CD8-positive, alpha-beta memory T cell (primary cell): ENCODE measurements at places on chromosomes 16 and 17. TPM values are rescaled to one million over a fixed set of nuclear protein-coding genes. Genes with fewer than 3 reads are reported as not detected.

LITAFD gene
- not detected for total RNA-seq

GRCh38 chr16:26791169-26791568 is 275.6 kb upstream of the C16orf82 start:
- DNase-seq = no peak

PMFBP1 gene
- 0.15 TPM for total RNA-seq

SEZ6L2 gene
- 0.15 TPM for total RNA-seq

DNA sequence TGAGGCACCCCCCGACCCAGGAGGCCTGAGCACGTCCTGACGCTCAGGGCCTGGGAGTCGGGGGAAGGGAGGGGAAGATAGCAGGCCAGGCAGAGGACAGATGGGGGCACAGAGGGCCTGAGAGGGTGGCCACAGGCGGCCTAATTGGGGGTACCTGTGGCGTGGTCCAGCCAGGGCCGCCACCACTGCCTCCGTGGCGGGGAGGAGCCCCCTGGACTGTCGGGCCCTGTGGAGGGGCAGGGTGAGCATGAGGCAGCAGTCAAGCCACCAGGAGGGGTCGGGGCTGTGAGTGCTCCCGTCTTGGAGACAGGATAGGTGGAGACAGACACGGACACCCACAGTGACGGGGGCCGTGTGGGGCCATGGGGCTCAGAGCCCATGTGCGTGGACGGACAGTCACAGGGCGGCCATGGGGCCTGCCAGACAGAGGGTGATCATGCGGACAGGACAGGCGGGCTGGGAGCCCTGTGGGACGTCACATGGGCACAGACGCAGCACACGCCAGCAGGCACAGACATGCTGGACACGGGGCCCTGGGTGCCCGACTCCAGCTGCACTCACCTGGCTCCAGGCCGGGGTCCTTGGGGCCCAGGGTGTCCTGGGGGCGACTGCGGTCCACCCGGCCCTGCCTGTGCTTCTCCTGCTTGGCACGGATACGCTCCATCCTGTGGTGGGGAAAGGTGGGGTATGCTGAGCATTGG is 18.7 kb downstream of the CTU2 start:
- DNase-seq = no peak

MT4 gene
- total RNA-seq = not detected

DNA sequence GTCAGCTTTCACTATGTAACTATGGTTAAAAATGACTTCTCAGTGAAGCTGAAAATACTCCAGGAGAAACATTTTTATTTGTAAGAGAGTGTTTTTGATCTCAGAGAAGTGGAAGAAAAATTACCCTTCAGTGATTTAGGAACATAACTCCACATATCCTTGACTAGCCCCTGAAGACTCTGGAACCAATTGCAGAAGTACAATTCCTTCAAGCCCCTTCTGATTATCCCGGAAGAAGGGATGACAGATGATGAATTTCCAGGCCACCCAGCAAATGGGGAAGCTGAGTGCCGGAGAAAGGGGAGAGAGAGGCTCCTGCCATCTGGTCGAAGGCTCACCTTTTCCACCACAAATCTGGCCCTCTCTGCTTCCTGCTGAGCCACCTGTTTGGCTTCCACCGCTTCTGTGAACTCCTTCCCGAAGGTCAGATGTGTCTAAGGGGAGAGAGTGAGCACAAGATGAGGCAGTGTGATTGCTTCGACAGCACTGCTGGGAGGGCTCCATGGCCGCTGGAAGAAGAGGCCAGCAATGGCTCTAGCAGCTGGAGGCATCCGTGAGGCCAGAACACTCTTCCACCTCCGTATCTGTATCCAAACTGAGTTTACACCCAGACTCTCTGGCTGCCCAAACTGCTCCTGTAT is 8.1 kb downstream of the PHB1 start:
- no peak for DNase-seq

KIF18B gene
- 28.3 TPM for total RNA-seq

DNA sequence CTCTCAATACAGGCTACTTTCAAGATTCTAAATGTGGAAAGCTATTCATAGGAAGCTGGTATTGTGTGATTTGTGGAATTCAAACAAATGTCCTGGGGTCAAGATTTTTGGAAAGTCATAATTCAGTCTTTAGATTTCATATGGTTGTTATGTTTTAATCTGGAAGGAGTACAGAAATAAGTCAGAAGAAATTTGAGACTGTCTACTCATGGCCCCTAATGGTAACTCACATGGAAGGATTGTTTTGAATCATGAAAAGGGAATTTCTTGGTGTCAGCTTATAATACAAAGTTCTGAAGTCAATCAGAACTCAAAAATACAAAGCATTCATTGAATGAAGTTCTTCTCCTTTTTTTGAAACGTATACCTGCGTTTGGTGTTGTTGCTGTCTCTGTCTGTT is 3.1 kb downstream of the KCNJ2 start:
- DNase-seq = no peak

DNA sequence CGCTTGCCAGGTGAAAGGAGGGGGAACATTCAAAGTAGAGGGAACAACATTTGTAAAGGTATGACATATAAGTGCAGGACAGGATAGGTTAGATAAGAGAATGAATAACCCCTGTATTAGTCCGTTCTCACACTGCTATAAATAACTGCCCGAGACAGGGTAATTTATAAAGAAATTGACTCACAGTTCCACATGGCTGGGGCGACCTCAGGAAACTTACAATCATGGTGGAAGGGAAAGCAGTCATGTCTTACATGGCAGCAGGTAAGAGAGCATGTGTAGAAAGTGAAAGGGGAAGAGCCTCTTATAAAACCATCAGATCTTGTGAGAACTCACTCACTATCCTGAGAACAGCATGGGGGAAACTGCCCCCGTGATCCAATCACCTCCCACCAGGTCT is 223.8 kb downstream of the SOX9 start:
- DNase-seq = no peak

KCNH4 gene
- total RNA-seq = 1.5 TPM

GRCh38 chr16:16059895-16060590 is 110.6 kb downstream of the ABCC1 start:
- no peak for DNase-seq

CX3CL1 gene
- total RNA-seq = not detected

GLIS2 gene
- total RNA-seq = 0.13 TPM

CDH11 gene
- total RNA-seq = not detected

KRT31 gene
- total RNA-seq = not detected

SLC16A13 gene
- total RNA-seq = 8.1 TPM

DNA sequence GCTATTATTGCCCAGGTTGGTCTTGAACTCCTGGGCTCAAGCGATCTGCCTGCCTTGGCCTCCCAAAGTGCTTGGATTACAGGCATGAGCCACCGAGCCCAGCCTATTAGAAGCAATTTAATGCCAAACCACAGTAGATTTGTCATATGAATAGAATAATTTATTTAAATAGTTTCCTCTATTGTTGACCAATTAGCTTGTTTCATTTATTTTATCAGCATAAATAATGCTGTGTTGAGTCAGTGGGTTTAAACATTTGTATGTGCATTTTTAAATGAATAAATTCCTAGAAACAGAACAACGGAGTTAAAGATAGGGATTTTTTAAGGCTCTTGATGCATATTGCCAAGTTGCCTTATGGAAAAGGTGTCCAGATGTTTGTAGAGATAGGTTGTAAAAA is 26.7 kb downstream of the FTO start:
- no peak for DNase-seq

GRCh38 chr16:24297375-24297774 is 41.2 kb downstream of the CACNG3 start:
- DNase-seq = no peak

RAB26 gene
- 0.55 TPM for total RNA-seq

- no peak for DNase-seq
These were observed 27.1 kb upstream of the IL21R start for GRCh38 chr16:27374804-27375425.

- no peak for DNase-seq
These were observed 25.0 kb upstream of the C16orf78 start for GRCh38 chr16:49348408-49349176.

TVP23A gene
- not detected for total RNA-seq

DNA sequence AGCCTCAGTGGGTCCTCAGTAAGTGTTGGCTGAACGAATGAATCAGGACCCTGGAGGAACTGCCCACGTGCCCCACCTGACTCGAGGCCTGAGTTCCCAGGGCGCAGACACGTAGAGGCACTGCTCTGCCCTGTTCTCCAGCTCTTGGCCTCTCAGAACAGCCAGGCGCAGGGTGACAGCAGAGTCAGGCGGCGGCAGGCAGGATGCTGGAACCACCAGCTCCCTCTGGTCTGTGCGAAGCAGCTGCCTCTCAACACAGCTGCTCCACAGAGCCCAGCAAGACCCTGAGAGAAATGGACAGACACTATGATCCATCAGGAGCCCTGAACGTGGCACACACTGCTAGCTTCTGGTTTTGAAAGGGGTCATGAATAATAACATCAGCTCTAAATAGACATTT is 53.1 kb upstream of the BCO1 start:
- no peak for DNase-seq

GRCh38 chr17:48037838-48038323 is 284 bp upstream of the COPZ2 start:
- DNase-seq = no peak

DNA sequence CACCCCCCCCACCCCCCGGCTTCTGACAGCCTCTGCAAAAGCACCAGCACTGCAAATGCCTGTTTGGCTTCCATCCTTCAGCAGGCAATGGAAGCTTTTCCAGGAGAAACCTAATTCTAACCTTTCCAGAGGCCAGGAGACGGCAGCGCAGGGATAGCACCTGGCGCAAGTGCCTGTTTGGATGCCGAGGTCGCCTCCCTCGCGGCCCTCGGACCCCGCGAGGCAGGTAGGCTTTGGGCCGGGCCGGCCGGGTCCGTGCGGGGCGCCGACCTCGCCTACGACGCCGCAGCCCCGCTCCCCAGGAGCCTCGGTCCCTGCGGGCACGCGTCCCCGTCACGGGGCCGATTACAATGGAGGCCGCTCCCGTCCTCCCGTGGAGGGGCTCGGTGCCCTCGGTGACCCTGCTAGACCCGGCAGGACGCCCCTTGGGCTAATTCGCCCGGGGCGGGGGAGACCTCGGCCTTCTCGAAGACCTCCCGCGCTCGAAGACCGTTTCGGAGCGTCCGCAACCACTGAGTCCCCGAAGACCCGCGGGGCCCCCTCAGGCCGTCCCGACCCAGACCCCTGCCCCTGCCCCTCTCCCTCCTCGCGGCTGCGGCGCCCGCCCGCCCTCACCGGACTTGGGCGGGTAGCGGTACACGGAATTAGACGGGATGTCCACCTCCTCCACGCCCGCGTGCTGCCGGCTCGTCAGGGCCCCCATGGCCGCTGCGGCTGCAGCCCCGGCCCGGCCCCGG is 587 bp downstream of the RNF157 start:
- no peak for DNase-seq

UBALD2 gene
- 133 TPM for total RNA-seq

DNA sequence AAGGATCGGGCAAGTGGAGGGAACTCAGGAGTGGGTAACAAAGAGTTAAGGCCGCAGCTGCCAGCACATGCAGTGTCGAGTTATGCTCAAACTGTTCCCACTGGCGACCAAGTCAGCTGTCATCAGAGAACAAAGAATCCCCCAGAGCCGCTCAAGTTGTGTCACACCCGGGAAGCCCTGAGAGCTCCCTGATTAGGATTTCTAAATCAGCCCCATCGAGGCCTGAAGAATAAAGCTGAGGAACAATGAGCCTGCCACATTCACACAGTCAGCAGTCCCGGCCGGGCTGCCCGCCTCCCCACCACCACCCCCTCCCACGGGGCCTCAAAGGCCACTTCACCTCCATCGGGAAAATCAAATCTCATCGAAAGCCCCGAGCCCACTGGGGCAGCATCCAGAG is 84.5 kb downstream of the SOX9 start:
- no peak for DNase-seq

CASKIN2 gene
- 6.9 TPM for total RNA-seq

DNA sequence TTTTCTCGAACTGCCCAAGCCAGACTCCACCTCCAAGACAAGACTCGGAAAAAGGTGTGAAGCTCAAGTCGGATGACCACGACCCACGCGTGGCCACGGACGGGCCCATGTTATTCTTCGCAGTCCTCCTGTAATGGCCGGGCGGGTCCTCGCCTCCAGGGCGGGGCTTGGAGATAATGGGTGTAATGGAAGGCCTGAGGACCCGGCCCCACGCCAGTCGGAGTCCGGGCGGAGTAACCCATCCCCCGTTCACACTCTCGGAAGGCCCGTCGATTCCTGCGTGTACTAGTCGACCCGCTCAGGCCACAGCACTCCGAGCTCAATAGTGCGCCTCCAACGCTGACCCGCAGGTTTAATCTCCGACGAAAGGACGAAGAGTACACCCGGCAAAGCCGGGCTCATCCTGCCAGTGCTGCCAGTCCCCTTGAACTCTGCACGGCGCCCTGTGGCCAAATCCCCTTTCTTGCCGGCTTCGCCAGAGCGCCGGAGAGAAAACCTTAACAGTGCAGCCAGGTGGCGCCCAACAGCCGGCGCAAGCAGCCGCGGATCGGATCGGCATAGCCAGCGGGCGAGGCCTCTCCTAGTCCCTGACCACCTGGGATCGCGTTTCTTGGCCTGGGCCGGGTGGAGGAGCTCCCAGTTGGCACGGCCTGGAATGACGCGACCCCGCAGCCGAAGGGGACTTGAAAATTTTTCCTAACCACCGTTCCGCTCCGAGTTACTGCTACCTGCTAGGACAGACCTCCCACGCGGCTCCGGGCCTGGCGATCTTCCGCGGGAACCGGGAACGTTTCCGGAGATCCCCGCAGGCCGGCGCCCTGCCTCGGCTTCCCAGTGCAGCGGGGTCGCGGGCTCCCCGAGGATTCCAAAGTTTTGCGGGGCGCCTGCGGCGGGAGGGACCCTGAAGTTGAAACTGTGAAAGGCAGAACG is 762.0 kb downstream of the KCNJ18 start:
- DNase-seq = no peak

KLHL10 gene
- not detected for total RNA-seq

DNA sequence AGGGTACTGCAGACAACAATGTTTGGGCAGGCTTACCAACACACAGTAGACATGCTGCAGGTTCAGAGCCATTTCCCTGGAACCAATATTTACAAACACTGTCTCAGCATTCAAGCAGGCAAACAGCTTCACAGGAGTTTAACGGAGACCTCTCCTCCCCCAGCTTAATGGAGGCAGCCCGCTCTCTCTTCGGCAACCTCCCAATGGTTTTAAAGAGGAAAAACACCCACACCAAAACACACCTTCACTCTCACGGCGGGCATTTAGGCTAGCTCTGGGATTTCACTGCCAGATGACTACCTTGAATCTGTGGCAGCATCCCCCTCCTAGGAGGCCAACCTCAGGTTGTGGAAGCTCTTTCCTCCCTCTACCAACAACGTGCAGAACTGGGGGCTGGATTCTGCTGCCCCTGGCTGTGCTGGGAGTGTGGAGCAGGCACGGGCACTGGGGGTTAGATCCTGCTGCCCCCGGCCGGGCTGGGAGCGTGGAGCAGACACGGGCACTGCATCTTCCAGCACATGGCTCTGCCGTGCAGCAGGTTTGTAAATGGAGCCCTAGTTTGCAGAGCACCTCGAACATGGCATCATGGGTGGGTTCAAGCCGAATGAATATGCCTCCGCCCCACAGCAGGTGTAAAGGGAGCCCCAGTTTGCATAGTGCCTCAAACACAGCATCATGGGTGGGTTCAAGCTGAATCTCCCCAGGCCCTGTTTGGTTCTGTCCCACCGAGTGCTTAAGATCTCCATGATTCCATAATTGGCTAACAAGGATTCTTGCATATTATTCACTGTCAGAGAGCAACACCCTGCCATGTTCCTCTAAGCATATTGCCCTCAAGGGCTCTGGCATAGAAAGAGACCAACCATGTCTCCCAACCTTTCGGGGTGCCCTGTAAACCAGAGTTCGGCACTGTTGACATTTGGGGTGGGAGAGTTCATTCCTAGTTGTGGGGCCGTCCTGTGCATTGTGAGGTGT is 86.4 kb downstream of the RBFOX3 start:
- DNase-seq = no peak
